ENCODE measurements at places on chromosomes 5 and 9.

DNA sequence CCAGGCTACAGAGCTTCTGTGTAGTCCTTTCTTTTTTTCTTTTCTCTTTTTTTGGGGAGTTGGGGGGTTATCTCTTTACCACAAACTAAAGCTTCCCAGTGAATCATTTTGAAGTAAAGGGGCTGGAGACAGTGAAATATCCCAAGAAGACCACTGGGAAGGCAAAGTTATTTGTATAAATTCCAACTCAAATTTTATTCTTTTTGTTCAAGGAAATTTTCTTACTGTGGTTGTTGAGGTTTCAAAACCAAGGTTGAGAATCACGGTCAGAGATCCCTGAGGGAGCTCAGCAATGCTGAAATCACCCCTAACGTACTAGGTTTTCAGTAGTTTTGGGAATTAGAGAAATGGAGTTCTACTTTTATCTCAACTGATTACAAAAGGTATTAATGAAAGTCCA lies 175.7 kb downstream of the ARHGEF28 start:
- no peak for DNase-seq

DNA sequence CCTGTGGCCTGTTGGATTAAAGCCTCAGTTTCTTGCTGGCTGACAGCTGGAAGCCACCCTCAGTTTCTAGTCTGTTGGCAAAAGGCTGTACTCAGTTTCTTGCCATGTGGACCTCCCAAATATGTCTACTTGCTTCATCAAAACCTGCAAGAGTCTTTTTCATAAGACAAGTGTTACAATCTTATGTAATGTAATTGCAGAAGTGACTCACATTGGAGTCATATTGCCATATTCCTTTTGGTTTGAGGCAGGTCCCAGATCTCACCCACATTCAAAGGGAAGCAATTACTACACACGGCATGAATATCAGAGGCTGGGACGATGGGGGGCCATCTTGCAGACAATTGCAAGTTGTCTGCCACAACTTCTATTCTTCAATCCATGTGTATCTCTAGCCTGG lies 286.7 kb upstream of the IL12B start:
- DNase-seq = peak; percentile 30

DNA sequence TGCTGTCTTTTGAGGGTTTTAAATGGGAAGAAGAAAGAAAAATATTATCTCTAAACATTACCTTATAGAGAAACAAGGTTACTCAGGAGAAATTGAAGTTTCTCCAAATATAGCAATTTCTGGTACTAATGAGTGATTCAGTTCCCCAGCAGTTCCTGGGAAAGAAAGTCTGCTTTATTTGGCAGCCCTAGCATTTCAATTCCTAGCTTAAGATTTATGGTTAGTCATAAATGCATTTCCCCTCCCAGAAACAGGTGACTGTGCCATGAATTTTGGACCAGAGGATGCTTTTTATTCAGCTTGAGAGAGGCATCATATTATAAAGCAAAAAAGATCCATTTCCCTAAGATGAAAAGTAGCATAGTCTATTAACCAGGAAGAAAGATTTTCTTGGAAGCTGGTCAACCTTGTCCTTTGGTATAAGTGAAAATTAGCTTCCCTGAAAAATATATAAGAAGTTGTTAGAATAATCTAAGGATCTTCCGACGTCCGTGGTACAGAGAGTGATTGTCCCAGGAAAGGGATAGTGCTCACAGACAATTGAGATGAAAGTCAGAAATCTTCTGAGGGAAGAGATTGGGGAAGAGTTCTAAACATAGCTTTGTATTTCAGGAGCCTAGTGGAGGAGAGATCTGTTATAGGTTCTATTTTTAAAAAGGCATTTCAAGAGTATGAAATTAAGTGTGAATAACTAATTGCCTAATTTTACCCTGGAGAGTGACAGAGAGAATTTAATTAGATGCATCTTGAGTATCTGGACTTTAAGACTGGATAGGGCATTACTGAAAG lies 164.9 kb downstream of the ESM1 start:
- DNase-seq = no peak

- no peak for DNase-seq
Observed at GRCh38 chr9:3436629-3437420, 89.0 kb downstream of the RFX3 start.

- DNase-seq = peak; percentile 6
Observed at GRCh38 chr5:15695215-15695731, 195.3 kb downstream of the FBXL7 start.
